Stimulated activated CD4-positive, alpha-beta T cell treated with anti-CD3 and anti-CD28 coated beads, Interleukin-15, amount 100 ng/mL, for 1 hour (primary cell): ENCODE measurements at places on chromosomes 7 and 10.

DNA sequence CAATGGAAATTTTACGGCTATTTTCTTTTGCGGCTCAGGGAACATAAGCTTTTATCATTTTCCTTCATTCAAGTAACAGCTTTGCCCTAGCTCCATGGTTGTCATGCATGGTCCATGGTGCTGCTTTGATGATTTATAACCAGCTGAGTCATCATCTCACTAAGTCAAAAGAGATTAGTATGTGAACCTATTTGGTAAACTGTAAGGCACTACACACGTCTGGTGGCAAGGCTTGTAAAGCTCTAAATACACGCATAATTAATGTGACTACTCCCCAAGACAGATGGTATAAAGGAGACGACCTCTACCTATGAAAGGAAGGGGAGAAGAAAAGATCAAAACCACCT, 340.2 kb downstream of the KCNMA1 start:
- DNase-seq: no peak

DNA sequence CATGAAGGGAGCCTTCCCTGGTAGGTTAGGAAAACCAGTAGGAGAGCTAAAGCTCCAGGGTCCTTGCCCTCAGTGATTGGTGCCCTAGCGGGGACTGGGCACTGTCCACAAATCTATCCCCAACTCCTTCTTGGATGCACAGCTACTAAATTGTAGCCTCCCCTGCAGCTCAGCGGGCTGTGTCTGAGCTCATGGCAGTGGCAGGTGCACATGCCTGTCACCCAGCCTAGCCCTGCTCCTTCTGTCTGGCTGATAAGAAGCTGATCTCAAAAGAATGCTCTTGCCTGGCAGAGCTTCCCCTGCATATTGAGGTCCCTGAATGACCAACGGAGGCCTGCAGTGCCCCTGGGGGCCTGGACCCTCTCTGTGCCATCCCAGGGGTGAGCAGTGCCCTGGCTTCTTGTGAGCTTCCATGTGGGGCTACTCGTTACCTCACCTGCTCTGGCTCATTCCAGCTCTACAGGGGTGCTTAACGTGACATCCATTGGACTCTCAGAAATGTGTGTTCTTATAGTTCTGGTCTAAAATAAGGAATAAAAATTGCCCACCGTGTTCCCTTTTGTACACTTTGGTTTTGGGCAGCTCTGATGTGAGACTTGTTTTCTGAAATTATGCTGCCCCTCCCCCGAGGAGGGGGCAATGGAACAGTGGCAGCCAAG, 59.8 kb upstream of the ANTXRL start:
- DNase-seq: no peak

GRCh38 chr7:74006451-74007241, 21.3 kb upstream of the ELN start:
- DNase-seq: no peak

GRCh38 chr7:70071766-70072165, 473.5 kb downstream of the AUTS2 start:
- DNase-seq: no peak

DNA sequence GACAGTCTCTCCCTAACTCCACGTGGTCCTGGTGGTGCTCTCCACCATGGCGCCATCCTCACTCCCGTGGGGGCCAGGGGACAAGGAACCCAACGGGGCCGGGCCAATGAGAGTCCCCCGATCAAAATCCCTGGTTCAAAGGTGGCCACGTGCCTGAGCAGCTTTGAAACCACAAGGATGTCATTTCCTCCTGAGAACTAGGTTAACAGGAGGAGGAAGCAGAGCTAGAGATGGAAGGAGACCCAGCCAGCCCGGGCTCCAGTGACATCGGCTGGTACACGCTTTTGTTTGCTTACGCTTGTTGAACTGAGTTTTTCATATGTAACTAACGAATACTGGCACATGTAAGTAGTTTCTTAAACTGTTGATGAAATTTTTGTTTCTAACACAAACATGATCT, 61.7 kb downstream of the PRPF18 start:
- no peak for DNase-seq

DNA sequence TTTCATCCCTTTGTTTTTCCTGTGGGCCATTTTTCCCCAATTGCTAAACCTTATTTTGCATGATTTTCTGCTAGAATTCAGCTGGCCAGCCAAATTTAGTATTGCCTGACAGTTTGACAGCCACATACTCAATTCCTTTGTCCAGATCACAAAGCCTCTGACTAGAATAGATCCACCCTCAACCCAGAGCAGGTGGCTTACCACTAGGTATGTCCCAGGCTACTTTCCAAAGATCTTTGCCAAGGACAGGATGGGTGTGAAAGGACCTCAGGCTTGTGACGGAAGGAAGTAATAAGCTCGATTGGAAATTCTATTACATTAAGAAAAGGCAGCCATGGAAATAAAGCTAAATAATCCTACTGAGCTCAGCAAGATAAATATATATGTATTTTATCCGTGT, 50.6 kb upstream of the AGK start:
- no peak for DNase-seq

DNA sequence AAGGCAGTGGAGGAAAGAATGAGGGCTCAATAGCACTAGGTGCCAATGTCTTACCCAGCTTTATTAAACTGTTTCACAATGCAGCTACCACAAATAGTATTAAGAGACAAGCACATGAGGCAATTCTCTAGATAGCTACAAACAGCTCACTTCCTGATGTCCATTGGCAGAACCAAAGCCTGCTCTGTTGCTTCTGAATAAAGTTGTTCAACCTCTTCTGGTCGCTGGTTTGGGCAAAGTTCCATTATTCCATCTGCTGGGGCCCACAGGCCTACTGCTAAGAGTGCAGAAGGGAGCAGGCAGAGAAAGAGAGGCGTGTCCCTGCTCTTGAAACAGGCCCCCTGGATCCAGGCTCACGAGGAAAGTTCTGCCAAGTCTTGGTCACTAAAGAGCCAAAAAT, 173.9 kb downstream of the ZNF438 start:
- DNase-seq: no peak

- no peak for DNase-seq
These were observed 6.1 kb downstream of the TBATA start for GRCh38 chr10:70779088-70779487.

DNA sequence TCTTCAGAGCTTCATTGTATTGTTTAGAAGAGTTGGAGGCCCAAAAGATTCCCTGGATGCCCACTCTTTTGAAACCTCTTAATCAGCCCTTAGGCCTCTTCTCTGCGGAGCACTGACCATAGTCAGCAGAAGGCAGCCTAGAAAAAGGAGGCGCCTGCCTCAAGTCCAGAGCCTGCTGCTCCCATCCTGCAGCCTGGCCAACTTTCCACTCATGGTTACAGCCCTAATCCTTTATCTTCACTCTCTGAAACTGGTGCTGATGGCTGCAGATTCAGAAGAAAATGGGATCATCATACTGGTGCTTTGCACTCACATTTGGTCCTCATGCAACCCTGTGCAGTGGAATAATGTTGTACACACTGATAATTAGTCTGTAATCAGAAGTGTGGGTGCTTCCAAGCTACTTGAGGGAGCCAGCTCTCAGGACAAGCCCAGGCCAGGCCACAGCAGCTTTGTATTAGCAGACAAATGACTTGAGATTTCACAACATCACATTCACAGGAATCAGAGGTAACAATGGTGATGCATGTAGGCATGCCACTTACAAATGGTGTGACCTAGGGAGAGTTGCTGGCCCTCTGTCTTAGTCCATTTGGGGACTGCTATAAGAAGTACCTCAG, 272.9 kb downstream of the GALNT17 start:
- no peak for DNase-seq

DNA sequence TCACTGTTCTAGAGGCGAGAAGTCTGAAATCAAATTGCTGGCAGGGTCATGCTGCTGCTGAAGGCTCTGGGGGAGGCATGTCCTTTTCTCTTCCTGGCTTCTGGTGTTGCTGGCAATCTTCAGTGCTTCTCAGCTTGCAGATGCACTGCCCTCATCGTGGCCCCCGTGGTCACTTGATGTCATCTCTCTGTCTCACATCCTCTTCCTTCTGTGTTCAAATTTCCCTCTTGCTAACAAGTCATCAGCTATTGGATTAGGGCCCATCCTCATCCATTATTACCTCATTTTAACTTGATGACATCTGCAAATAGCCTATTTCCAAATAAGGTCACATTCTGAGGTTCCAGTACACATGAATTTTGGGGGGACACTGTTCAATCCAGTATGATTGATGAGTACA, 36.6 kb upstream of the SRGN start:
- DNase-seq: no peak

DNA sequence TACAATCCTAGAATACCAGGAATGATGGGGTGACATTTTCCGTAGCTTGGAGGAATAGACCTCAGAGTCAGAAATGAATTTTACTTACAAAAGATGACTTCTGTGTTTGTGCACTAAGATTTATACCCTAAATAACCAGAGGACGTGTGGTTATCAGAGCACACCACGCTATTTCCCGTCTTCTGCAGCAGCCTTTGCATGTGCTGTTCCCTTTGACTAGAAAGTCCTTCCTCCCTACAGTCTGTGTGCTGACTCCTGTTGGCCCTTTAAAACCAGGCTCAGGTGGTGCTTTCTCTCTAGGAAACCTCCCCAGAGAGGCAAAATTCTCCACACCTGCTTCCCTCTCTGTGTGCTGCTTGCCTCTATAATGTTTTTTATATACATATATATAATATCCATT, 73.3 kb upstream of the SMNDC1 start:
- DNase-seq: no peak

GRCh38 chr7:148383651-148384050, 206.9 kb upstream of the C7orf33 start:
- no peak for DNase-seq

- no peak for DNase-seq
These were observed 44.9 kb downstream of the MINDY4 start for GRCh38 chr7:30815951-30816644.

- DNase-seq: no peak
These were observed 36.9 kb downstream of the CAPZA2 start for GRCh38 chr7:116899308-116899707.

- no peak for DNase-seq
These were observed 563.2 kb downstream of the GALNT17 start for GRCh38 chr7:71695186-71695585.

- DNase-seq: no peak
These were observed 1007.2 kb downstream of the REEP3 start for GRCh38 chr10:64528294-64529002.

DNA sequence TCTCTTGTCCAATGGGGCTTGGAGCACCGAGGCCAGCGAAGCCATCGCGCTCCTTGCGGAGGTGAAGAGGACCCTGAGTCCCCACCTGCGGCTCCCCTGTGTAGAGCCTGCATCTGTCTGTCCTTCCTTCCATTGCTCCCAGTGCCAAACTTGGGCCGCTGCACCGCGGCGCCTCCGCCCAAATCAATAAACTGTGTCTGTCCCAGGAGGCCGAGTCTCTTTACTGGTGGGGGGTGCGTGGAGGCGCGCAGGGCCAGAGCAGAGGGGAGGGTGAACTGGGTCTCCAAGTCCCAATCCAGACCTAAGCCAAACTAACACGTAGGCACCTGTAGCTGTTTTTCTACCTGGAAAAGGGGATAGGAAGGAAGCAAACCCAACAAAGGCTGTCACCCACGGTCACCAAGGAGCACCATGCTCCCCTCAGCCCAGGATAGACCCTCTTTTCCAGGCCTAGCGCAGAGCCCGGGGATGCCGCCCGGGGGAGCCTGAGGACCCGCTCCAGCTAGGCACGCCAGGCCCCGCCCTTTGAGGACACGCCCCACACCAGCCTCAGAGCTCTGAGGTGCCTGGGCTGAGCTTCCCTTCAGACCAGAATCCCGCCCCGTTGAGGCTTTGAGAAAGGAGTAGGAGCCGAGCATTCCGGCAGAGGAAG, 1.2 kb upstream of the CHAT start:
- DNase-seq: no peak

- no peak for DNase-seq
These were observed 2.4 kb downstream of the RBM20 start for GRCh38 chr10:110646417-110647135.

DNA sequence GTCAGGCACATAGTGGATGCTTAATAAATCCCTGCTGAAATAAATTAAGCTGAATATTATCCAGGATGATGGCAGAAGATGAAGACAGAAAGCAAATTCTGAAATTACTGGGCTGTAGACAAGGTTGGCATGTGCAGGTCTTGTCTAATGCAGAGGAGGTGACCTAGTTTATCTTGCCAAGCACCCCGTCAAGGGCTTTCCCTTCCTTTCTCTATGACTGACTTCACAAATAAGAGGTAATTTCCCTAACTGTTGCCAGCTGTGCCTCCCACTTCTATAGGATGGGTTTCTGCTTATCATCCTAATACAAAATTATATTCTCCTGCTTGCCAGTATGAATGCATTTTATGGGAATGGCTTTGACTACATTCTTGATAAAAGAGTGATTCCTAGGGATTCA, 38.0 kb downstream of the LHFPL3 start:
- no peak for DNase-seq

- DNase-seq: no peak
These were observed 85.9 kb downstream of the TRIL start for GRCh38 chr7:28872226-28872625.

DNA sequence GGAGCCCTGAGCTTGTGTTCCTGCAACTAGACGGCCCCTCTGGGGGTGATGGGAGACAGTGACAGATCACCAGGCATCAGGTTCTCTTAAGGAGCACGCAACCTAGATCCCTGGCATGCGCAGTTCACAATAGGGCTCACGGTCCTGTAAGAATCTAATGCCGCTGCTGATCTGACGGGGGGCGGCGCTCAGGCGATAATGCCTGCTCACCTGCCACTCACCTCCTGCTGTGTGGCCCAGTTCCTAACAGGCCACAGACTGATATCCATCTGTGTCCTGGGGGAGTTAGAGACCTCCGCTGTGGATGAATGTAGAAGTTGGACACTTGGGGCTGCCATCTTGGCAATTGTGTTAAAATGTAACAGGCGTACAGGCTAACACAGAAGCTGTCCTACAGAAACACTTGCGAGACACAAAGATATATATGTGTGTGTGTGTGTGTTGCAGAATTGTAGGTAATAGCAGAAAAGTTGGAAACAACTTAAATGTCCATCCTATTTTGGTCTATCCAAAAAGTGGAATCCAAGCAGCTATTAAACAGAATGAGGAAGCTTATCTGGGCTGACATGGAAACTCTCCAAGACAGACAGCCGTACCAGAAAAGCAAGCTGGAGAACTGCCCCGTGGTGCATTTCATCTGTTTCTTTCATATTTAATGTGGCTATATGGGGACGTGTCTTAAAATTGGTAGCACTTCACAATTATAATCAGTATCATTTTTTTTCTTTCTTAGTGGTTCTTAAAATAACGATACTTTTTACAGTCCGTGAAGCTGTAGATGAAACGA, 82.8 kb downstream of the MKI67 start:
- no peak for DNase-seq
